Nephron progenitor cell (in vitro differentiated cells): ENCODE measurements at places on chromosomes 6 and 20.

DNA sequence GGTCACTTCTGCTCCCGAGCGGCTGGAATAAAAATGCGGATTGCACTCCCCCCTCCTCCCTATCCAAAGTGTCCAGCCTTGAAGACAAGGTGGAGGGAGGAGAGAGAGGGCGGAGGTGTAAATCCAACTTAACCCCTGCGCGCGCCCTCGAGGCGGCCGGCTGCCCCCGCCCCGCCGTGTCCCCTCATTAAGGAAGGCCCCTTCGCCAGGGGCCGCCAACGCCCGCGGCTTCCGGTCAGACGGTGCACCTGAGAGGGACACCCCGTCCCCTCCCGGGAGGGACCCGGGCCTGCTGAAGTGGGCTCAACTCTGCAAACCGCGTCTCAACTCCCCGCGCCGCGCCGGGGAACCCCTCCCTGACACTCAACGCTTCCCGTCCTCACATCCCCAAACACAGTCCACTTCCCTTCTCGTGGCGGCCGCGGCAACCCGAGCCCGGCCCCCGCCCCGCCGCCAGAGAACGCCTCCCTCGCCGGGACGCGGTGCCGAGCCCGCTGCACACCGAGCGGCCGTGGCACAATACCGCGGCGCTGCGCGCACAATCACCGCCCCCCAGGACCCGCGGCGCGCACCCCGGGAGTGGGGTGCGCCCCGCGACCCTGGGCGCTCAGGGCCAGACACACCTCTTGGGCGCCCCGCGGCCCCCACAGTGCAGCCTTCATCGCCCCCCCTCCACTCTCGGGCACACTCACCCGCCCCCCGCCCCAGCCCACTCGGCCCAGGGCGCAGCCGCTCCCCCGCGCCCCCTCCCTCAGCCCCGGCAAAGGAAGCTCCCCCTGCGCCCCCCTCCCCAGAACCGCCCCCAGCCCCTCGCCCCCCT, 102.5 kb downstream of the NOL4L start:
- DNase-seq = peak; percentile 69

DNA sequence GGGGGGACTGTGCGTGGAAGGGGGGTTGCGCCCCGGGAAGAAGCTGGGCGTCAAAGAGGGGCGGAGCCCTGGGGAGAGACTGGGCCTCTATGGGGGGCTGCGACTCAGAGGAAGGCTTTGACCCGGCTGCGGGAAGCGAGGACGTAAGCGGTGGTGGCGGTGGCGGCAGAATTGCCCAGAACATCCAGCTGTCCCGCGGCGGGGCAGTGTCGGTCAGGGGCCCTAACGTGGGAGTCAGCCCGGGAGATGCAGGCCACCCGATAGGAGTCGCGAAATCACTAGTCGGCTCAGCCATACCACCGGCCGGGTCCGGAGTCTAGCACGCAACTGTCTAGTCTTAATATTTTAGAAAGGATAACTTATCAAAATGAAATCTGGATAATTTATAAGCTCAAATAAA, 387.6 kb upstream of the EYS start:
- DNase-seq = no peak

DNA sequence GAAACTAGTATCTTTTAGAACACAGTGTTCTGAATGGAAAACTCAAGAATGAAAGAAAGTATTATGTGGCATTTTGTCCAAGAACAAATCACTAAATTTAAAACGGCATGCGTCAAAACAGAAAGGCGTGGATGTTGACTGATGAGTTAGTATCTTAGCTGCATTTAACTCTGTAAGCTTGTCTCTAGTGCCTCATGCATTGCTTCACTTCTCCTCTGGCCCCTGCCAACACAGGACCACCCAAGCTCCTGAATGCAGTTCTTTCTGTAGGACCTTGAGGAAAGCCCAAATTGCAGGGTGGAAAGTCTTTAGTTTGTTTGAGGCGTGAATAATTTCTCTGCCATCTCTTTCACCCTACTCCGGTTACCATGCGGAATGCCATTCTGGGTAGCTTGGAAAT, 632.2 kb downstream of the COL12A1 start:
- DNase-seq = no peak

DNA sequence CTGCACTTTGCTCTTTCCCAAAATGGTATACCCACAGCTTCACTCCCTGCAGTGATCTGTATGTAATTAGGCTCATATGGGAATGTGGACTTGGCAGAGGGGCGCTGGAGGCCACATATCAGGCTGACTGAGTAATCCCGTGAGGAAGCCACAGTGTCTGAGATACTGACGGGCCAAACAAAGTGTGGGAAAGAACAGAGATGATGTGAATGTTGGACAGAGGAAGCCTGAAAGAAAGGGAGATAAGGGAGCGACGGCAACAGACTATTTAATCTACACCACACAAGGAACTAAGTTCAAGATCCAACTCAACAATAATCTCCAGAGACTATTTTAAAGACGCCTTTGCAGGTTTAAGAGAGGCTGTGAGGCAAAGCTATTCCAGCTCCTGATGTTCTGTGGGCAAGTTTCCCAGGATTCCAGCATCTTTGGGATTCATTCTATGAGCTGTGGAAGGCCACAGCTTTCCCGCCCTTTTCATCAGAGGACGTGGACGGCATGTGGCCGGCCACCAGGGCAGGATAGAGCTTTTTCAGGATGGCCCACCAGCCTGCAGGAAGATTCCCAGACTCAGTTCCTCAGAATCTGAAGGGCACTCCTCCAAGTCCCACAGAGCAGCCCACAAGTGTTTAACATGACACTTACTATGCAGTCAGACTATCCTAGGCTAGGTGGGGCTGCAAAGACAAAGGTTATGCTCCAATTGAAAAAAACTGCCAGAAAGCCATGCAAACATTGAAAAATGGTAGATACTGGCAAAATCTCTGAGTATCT, 237.5 kb downstream of the ATXN1 start:
- DNase-seq = no peak

DNA sequence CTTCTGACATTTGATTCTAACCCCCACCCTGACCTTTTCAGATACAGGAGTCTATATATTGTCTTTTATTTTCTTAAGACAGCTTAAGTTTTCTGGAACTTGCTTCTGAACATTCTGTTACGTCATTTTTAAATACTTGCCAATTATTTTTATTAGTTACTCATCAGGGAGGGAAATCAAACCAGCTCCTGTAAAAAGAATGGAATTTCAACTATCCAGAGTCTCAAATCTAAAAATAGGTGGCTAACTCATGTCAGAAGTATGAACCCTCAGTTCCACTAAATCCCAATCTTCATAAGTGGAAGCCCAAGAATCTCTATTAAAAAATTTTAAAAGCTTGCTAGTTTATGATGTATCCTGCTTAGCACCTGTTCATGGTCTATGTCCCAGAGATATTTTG, 900.0 kb downstream of the KIF16B start:
- DNase-seq = no peak

DNA sequence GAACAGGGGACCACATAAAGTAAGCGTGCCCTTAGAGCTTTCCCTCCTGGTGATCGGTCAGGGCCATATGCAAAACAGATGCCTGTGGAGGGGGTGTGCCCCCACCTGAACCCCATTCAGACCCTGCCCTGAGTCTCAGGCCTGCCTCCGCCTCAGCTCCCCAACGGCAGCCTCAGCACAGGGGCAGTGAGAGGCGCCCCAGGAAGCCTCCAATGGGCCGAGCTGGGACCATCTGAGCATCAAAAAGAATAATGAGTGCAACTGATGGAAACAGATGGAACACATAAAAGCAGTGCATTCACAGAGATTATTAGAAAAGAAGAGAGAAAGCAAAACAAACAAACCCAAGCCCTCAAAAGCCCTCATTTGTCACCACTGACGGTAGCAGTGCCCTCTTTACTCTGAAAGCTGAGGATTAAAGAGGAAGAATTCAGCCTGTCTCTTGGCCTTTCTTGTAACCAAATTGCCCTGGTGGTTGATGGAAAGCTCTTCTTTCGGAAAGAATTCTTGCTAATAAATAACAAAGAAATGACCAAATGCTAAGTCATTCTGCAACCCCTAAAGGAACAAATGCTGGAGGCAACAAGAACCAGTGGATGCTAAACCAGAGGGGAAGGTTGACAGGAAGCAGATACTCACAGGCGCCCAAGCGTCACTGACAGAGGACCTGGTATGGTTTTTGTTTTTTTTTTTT, 6.8 kb downstream of the ADISSP start:
- no peak for DNase-seq

DNA sequence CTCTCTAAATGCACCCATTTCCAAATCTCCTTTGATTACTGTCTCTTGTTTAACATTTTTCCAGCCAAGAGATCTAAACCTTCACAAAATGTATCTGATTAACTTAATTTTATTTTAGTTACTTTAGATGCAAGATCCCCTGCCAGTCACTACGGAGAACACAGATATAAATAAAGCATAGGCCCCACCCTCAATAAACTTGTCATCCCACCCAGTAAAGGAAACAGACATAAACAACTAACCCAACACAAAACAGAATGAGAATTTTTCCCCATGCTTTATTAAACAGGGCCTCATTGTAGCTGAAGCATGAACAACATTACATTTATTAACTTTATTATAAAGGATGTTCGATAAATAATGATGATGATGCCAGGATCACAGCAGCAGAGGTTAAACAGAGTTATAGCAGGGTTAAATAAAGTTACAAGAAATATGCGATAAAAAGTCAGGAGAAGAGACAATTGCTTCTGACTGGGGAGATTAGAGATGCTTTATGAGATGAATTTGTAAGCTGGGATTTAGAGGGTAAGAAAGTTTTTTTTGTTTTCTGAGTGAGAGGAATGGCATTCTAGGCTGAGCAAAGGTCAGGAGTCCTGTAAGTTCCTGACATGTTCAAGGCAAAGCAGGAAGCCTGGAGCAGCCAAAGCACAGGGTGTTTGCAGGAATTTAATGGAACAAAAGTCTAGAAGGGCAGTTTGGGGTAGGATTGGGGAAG, 41.1 kb downstream of the TFAP2A start:
- no peak for DNase-seq

GRCh38 chr6:41463062-41463930, 82.9 kb upstream of the FOXP4 start:
- DNase-seq = peak; percentile 61

DNA sequence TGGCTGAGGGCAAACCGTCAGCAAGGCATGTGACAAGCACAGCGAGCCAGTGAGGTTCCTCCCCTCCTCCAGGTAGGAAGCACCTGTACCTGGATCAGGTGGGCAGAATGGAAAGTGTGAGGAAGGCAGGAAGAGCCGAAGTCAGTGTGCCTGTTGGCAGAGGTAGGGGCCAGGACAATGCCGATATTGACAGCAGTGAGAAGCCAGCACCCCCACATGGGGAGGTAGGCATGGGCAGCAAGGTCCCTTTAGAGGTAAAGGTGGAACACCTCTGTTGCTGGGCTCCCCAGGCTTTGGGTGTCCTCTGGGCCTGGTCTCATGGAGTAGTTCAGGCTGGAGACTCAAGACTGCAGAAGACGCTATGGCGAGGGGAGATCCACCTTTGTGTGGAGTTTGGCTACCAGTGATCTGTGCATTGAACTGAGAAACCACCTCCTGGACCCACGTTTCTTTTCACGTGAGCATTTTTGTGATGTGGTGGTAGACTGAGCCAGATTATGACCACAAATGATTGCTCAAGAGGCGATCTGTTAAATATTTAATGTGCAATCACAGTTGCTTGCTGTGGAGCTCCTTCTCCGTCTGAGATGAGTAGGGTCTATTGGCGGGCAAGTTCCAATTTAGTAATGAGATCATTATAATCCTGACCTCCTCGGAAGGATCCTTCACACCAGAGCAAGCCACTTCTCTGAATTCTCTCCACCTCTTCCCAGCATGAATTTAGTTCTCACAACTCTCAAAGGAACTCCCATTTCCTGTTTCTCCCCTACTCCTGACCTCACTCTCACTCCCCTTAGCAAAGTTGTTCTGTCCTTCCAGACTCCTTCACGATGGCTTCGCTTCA, 174.8 kb downstream of the CDH26 start:
- DNase-seq = no peak

GRCh38 chr20:33322456-33322855, 39.4 kb downstream of the BPIFB1 start:
- no peak for DNase-seq

DNA sequence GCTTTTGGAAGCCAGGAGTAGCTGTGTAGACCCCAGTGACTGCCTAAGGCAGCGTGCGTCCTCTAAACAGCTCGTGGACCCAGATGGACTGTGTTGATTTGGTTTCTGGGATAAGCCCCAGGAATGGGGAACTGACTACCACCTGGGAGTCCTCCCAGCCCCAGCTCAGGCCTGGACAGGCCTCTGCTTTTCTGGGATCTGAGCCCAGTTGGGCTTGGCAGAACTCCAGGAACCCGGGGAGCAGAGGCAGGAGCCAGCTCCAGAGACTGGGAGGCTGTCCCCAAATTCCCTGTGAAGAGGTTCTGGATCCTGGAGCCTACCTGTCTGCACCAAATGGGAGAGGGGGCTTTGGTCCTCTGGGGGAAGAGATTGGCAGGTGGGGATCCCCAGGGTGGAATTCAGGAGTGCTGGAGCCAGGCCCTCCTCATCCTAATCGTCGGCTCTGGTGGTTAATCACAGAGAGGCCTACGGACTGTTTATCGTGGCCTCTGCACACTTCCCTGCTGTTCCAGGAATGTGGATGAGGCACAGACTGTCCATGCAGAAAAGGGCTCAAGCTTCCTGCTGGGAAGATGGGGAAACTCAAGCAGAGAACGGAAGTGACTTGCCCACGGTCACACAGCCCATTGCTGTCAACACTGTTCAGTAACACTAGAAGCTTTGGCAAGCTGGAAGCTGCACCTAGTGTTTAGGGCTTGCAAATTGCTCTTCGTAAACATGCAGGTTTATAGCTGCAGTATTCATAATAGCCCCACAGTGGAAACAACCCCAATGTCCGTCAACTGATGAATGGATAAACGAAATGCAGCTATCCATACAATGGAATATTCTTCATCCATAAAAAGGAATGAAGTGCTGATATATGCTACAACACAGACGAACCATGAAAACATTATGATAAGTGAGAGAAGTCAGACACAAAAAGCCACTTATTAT, 100.6 kb downstream of the KCNB1 start:
- DNase-seq = no peak

DNA sequence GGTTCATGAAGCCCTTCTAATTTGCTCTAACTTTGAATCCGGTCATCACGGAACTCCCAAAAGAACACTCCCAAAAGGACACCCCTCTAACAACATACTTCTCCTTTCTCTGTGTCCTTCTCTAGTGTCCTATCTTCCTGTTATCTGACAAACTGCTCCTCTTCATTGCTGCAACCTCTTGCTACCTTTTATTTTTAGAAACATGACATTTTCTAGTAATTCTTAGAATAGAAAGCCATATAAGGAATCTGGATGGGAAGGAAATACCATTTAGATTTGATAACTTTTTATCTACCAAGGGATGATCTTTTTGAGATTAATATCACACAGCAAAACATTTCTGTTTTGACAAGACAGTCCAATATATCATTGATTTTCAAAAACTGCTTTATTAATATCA, 63.1 kb downstream of the COL12A1 start:
- no peak for DNase-seq

DNA sequence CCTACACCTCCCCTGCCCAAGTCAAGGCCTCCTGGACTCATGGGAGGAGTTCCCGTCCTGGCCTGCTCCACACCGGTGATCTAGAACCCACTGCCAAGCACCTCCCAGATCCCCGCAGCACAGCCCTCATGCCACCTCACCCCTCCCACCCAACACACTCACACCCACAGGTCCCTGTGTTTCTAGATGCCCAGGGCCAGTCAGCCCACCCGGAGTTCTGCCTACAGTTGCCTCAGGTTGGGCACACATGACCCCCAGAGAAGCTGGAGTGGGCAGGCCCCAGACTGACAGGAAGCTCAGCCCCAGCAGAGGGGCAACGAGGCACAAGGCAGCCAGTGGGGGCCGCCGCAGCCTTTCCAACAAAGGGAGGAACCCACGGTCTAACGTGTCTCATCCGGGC, 29.6 kb downstream of the RRBP1 start:
- no peak for DNase-seq
